ENCODE measurements at places on chromosomes 1 and 21.

- DNase-seq: no peak
Observed at GRCh38 chr1:184112176-184112948, 60.8 kb downstream of the TSEN15 start.

- DNase-seq: no peak
Observed at GRCh38 chr1:80933346-80933745, 867.4 kb upstream of the ADGRL2 start.

GRCh38 chr1:30538993-30539867 is 184.2 kb downstream of the MATN1 start:
- no peak for DNase-seq

- peak; percentile 12 for DNase-seq
Observed at GRCh38 chr1:59188413-59189213, 108.3 kb upstream of the FGGY start.

DNA sequence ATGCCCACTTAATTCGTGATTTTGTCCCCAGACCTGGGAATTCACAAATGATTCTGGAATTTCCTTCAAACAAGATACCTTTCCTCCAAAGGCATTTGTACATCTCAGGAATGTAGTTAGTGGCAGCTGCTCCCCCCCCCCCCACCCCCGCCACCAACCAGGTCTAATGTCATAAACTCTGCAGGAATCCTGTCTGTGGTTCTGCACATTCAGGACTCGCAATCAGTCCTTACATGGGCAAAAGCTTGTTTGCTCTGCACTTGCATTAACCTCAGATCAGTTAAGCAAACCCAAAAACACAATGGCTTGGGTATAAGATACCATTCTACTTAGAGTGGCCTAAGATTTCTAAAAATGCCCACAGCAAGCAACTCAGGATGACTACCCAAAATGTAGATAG is 143.8 kb downstream of the TGFB2 start:
- DNase-seq: no peak

DNA sequence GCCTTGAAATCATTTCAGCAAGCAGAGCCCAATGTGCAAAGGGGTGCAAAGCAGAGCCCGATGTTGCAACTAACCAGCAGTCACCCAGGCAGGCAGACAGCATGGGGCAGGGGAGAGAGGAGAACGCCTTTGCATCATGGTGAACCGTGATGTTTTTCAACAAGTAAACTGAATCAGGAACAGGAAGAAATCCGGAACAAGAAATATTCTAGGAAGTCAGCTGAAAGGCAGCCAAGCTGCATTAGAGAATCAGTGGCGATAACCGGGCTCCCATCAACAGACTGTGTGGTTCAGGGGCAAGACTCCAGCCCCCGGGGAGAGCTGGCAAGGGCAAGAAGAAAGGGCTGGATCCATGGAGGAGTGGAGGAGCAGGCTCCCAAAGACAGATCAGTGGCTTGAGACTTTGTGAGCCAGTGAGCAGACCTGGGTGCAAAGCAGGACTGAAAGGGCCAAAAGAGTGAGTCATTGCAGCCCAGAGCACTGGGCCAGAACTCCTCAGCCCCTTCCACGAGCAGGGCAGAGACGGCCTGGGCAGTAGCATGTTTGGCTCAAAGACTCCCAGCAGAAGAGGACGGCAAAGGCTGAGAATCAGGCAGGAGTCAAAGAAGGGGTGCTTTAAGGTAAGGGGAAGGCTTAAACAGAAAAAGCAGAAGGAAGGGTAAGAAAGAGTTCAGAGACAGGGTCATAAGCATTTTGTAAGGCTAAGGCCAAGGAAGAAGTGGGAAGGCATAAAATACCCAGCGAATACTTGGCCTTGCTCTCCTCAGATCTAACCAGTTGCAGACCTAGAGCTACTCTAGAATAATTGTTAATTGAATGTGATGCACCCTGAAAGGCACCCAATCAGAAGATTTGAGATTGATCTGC is 155.0 kb downstream of the SETD4 start:
- no peak for DNase-seq

DNA sequence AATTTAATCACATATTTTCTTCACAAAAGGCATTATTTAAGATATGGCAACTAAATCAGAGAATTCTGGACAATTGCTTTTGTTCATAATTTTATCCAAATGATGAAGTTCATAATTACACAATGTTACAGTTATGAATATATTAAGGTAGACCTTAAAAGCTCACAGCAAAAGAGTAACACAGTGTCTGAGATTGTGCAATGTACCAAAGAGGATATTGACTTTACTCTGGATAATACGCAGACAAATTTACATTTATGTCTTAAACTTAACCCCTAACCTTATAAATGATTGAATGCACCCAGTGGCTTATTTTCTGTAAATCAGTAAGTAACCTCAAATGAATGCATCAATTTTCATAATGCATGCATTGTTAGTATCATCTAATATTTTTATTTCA is 216.2 kb upstream of the SAMSN1 start:
- DNase-seq: no peak

- peak; percentile 2 for DNase-seq
Observed at GRCh38 chr1:89356658-89357400, 7.0 kb upstream of the GBP6 start.

DNA sequence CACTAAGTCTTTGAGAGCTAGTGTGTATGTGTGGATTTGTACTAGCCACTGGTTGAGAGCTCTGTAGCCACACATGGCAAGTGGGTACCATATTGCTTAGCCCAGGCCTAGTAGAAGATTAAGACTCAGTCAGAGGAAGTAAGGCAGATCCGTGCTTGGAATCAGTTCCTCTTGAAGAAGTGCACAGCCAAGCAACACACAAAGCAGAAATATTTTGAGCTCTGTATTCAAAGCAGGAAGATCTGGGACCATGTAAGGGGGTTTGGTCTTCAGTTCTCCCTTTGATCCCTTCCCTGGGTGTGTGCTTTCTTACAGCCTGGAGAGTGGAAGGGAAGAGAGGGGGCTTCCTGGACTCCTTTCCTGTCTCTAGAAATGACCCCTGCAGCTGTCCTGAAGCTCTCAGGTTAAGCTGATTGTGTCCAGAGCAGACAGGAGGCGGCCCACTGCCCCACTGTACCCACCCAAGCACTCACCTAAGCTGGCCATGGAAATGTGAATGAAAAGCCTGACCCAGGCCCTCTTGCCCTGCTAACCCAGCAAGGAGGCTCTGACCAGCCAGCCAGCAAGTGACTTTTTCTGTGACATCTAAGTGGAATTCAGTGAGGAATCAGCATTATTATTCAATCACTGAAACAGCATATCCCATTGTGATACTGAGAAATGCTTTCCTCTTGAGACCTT is 3.6 kb downstream of the ETS2 start:
- no peak for DNase-seq

GRCh38 chr1:154129391-154129970 is 25.4 kb downstream of the NUP210L start:
- DNase-seq: no peak

GRCh38 chr1:58592522-58593134 is 15.6 kb upstream of the TACSTD2 start:
- DNase-seq: peak; percentile 70

- no peak for DNase-seq
Observed at GRCh38 chr1:15151871-15152270, 1.7 kb upstream of the TMEM51 start.

DNA sequence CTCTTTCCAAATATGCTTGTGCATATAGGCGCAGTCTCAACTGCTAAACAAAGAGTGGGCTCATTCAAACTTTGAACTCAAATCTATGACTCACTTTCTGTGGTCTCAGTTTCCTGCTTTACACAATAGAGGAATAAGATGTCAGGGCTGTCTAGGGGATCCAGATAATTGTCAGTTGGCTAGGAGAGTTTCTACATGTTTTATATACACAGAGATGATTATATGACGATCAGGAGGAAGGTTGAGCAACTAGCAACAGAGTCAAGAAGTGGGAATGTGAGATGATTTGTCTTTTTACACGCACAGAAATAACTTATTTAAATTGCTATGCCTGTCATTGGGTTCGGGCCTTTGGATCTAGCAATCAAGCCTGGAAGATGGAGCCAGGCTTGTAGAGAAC is 299.4 kb upstream of the LYPLAL1 start:
- no peak for DNase-seq

- no peak for DNase-seq
Observed at GRCh38 chr1:59697150-59697800, 117.5 kb upstream of the HOOK1 start.

GRCh38 chr1:183227422-183228346 is 41.6 kb downstream of the LAMC2 start:
- peak; percentile 51 for DNase-seq

GRCh38 chr1:9716404-9717192 is 65.1 kb downstream of the PIK3CD start:
- DNase-seq: no peak

- DNase-seq: no peak
Observed at GRCh38 chr1:229869687-229870086, 197.4 kb upstream of the GALNT2 start.

Data from tongue (tissue), 3 donors.